Activated naive CD4-positive, alpha-beta T cell treated with anti-CD3 and anti-CD28 coated beads, Interleukin-2, amount 10 ng/mL, durations not matched to agents 5 hours and 36 hours (primary cell): ENCODE measurements at places on chromosomes 3 and 15. TPM values are rescaled to one million over a fixed set of nuclear protein-coding genes. Genes with fewer than 3 reads are reported as not detected.

SPINT1 gene
- 4.3 TPM for total RNA-seq

CAMKV gene
- total RNA-seq, result not detected

FBXL22 gene
- 1.1 TPM for total RNA-seq

CHST14 gene
- 13.7 TPM for total RNA-seq

GOLGA8G gene
- not detected for total RNA-seq

TBC1D23 gene
- 31.2 TPM for total RNA-seq

CCR1 gene
- 1.5 TPM for total RNA-seq

BBS4 gene
- total RNA-seq, result 9.3 TPM

LPCAT4 gene
- total RNA-seq, result 96.8 TPM

CHRM5 gene
- total RNA-seq, result not detected

CRYGS gene
- total RNA-seq, result 5.6 TPM

KPNA1 gene
- 50.5 TPM for total RNA-seq

RBM6 gene
- total RNA-seq, result 111 TPM
